Activated CD8-positive, alpha-beta T cell treated with anti-CD3 and anti-CD28 coated beads for 36 hours (primary cell): ENCODE measurements at places on chromosomes 2 and 18. TPM values are rescaled to one million over a fixed set of nuclear protein-coding genes. Genes with fewer than 3 reads are reported as not detected.

The RBMS1 gene
- total RNA-seq = 38.6 TPM

The ARID5A gene
- 61.5 TPM for total RNA-seq

The C1QL2 gene
- not detected for total RNA-seq

The RFTN2 gene
- not detected for total RNA-seq

GRCh38 chr2:7510353-7510752 is 593.1 kb downstream of the RNF144A start:
- peaks cover 32% of the 10 kb centered on the region for H3K36me3 ChIP-seq
- H3K4me1 ChIP-seq = peaks cover 47% of the 10 kb centered on the region
- no peak overlapping the region for H3K27ac ChIP-seq
- H3K4me3 ChIP-seq = no peak overlapping the region

- no peaks in the 10 kb centered on the region for H3K27me3 ChIP-seq
- H3K27ac ChIP-seq = no peak overlapping the region
- H3K4me1 ChIP-seq = no peaks in the 10 kb centered on the region
- DNase-seq = no peak
Observed at GRCh38 chr2:158586491-158586890, 129.7 kb downstream of the PKP4 start.
